ENCODE measurements at places on chromosomes 11 and 22.

GRCh38 chr11:8961401-8961800, 2.8 kb downstream of the TMEM9B start:
- no peak for DNase-seq

DNA sequence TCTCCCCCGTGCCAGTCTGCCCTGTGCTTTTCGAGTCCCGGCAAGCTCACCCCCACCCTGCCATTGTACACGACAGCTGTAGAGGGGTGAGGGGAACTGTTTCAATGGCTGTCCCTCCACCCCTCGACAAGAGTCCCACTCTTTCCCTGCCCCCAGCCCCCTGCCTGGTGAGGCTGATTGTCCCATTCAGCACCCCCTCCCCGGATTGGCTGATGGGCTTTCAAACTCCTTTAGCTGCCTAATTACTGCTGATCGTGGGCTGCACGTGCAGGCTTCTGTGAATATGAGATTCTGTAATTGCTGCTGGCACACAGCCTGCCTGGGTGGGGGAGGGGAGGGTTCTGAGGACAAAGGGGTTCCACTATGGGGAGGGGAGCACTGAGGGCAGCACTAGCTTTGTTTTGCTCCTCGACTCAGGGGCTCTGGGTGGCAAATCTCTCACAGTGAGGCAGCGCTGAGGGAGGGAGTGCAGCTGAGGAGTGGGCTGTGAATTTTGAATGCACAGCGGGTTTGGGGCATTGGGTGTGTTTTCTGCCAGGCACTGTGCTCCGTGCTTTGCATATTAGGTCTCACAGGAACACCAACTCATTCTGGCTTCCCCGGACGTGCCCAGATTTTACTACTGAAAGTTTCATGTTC, 42.6 kb upstream of the ACCSL start:
- no peak for DNase-seq

DNA sequence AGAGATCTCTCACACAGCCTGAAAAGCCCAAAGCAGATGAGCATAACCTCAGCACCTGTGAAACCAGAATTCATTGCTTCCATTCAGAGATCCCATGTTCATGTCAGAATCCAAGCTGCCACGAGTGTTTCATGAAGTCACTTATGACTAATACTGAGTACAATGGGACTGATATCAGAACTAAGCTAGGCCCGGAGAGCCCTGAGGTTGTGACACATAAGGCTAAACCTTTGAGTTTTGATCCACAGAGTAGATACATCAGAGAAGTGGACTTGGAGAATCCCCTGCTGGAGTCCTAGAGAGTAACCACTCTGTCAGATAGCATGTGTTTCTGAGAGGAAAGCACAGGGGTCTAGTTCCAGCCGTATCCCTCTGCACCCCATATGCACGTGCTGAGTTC, 890 bp upstream of the GLYATL1 start:
- DNase-seq, result peak; percentile 31

GRCh38 chr11:125192717-125193415, 28.3 kb downstream of the PKNOX2 start:
- no peak for DNase-seq

DNA sequence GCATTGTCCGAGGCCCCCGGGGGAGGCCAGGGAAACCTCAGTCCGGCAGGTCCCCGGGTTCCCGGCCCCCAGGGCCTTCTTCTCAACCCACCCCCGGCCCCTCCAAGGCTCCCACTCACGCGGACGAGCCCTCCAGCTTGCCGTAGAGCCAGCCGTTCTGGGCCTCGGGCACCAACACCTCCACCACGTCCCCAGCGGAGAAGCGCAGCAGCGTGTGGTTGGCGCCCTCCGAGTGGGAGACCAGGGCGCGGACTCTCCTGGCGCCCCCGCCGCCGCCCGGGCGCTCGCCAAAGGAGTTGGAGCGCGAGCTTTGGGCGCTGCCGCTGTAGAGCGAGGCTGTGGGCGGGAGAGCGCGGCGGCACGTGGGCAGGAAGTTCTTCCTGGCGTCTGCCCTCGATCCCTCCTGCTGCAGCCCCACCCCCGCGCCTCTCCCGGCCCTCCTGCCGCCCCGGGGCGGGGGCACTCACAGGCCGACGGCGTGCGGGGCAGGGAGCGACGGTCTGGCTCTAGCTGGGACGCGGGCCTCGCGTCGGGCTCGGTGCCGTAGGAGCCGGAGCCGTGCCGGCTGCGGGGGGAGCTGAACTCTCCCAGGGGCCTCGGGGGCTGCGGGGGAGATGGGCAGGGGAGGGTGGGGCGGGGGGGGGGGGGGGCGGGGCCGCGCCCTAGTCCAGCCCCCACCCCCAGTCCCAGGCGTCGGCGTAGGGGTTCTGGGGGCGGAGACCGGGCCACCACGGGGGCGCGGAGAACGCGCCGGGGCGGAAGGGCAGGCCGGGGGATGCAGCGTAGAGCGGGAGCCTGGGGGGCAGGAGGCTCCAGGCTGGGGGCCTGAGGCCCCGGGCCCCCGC, 4.9 kb upstream of the SLC16A8 start:
- no peak for DNase-seq

- no peak for DNase-seq
Observed at GRCh38 chr11:2580571-2581001, 119.2 kb downstream of the KCNQ1OT1 start.

DNA sequence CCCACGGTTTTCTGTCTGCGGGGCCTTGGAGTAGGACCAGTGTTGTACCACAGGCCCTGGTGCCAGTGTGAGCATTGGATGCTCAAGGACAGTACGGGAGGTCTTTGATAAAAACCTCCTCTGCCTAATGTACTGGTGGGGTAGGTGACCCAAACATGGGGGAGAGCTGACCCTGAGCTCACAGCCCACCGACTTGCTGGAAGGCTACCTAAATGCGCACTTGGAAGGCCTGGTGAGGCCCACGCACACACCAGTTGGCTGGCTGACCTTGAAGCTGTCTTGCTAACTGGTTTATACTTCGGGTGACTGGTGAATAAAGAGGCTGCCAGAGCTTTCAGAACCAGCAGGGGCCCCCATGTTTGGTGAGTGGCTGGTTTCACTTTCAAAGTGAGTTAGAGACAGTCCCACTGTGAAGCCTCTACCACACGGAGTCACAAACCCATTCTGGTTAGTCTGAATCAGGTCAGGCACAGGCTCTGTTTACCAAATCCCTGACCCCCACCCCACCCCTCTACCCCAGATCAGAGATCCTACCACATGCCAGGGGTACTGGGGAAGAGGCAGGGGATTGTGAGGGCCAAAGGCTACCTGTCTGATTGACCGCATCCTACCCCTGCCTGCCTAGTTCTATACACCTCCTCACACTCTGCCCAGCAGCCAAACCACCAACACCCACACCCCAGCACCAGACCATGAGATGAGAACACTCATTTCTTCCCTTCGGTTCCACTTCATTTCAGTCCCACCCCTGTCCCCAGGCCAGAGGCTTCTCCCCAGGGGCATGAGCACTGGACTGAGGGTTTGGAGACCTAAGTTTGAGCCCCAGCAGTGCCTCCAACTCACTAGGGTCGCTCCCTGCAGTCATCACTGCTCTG, 12.7 kb upstream of the IL2RB start:
- no peak for DNase-seq

GRCh38 chr11:74006743-74007304, 2.1 kb downstream of the UCP3 start:
- DNase-seq, result no peak

GRCh38 chr22:26893173-26894110, 236.1 kb downstream of the MIAT start:
- DNase-seq, result peak; percentile 26

Data from kidney tubule cell (primary cell).